Adrenal gland (tissue), 19 donors: ENCODE measurements at places on chromosomes 2 and 18. TPM values are rescaled to one million over a fixed set of nuclear protein-coding genes. Genes with fewer than 3 reads are reported as not detected.

GRCh38 chr2:10948606-10949230 is 37.0 kb downstream of the KCNF1 start:
- no peak overlapping the region for H3K27ac ChIP-seq
- H3K4me1 ChIP-seq: no peaks in the 10 kb centered on the region
- H3K27me3 ChIP-seq: peaks cover 7% of the 10 kb centered on the region
- no peak for DNase-seq
- no peak overlapping the region for H3K4me3 ChIP-seq

DNA sequence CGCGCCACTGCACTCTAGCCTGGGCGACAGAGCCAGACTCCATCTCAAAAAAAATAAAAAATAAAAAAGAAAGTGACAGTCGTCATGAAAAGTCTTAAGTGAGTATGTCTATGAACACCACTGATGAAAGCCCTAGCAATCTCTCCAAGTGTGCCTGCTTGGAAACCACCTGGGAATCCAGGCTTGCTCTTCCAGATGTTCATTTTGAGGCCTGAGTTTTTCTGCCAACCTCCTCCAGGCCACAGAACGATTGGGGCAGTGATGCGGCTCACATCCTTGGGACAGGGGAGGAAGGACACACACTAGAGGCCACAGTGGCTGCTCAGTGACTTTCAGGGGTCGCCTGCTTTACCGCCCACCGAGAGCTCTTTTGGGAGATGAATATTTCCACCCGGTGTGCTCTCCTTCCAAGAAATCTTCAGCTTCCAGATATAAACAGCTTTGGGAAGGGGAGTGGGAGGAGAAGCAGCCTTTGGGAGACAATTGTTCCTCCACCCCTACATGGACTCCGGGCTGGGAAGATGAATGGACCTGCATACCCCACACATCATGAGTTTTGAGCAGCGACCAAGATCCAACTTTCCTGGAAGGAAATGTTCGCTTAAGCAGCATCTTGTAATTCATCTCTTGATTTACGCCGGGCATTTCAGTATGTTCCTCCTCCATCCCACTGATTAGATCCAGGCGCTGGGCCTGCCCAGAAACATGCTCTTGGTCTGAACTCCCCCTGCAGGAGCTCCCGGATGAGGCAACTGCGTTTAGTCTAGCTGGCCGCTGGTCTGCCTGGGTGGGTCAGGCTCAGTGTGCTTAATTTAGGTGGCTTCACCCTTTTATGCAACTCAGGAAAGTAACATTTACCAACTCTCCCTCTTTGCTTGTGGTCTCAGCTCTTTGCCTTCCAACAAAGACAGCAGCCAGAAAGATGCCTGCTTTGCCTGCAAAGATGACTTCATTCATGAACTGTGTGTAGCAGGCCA is 6.2 kb upstream of the ARMC9 start:
- no peaks in the 10 kb centered on the region for H3K27me3 ChIP-seq
- H3K27ac ChIP-seq: peak overlapping the region; percentile 96
- no peaks in the 10 kb centered on the region for H3K36me3 ChIP-seq
- peaks cover 27% of the 10 kb centered on the region for H3K4me1 ChIP-seq
- no peak overlapping the region for H3K4me3 ChIP-seq
- DNase-seq: peak; percentile 86

DNA sequence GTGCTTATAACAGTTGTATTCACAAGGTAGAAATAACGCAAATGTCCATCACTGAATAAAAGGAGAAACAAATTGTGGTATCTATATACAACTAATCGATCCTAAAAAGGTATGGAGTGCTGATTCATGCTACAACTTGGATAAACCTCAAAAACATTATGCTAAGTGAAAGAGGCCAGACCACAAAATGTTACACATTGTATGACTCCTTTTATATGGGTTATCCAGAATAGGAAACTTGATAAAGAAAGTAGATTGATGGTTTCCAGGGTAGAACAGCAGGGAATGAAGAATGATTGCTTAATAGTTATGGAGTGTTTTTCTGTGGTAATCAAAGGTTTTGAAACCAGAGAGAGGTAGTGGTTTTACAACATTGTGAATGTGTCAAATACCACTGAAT is 432.2 kb upstream of the TRIB2 start:
- no peaks in the 10 kb centered on the region for H3K36me3 ChIP-seq
- H3K27ac ChIP-seq: no peak overlapping the region
- DNase-seq: no peak
- no peaks in the 10 kb centered on the region for H3K4me1 ChIP-seq
- H3K4me3 ChIP-seq: no peak overlapping the region

DNA sequence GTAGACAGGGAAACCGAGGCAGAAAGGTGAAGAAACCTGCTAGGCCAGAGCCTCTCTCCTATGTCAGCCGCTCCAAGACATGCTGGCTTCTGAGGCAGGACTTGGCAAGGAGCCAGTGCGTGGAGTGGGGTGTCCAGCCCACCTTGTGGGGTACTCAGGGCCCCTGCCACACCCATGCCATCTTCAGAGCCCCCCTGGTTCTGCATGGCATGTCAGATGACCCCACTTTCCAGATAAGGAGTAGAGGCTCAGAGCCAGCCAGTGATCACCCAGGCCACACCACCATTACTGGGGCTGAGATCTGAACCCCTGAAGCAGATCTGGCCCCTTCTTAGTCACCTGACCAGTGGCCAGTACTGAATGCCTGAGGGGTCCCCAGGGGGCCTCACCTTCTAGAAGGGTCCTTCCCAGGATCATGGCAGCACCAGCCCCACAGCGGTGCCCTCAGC is 14.7 kb downstream of the CROCC2 start:
- H3K4me3 ChIP-seq: no peak overlapping the region
- DNase-seq: peak; percentile 9
- no peak overlapping the region for H3K27ac ChIP-seq
- no peaks in the 10 kb centered on the region for H3K27me3 ChIP-seq

GRCh38 chr18:13638719-13639595 is 87.4 kb downstream of the FAM210A start:
- no peak overlapping the region for H3K4me3 ChIP-seq
- no peaks in the 10 kb centered on the region for H3K27me3 ChIP-seq
- H3K4me1 ChIP-seq: no peaks in the 10 kb centered on the region
- no peak for DNase-seq
- no peak overlapping the region for H3K27ac ChIP-seq

- H3K4me3 ChIP-seq: peak within 1 kb of the TSS; percentile 81
- DNase-seq: peak; percentile 89
- H3K27ac ChIP-seq: no peak within 1 kb of the TSS
Measured at GRCh38 chr2:238239863-238240756, at the start of gene HES6. Gene HES6 (minus strand): TSS chr2:238240038. CDS start chr2:238239905, 133 bp downstream.

GRCh38 chr2:227363756-227364155 is 15.3 kb downstream of the TM4SF20 start:
- no peaks in the 10 kb centered on the region for H3K4me1 ChIP-seq
- H3K4me3 ChIP-seq: no peak overlapping the region
- DNase-seq: no peak
- no peaks in the 10 kb centered on the region for H3K36me3 ChIP-seq

DNA sequence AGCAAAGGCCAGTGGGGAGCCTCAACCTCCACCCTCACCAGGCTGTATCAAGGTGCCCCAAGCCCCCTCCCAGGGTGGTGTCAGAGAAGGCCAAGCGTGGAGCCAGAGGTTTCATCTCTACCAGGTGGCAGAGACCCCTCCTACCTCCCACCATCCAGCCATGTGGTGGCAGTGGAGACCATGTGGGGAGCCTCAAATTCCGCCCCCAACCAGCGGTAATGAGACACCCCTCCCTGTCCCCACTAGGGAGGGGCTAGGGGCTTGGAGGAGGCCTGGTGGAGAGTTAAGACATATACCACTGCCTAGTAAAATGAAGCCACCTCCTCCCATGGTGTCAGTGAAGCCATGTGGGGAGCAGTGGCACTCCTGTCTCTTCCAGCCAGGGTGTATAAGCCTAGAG is 24.4 kb upstream of the YPEL5 start:
- no peak for DNase-seq
- no peak overlapping the region for H3K27ac ChIP-seq
- H3K27me3 ChIP-seq: no peaks in the 10 kb centered on the region
- no peak overlapping the region for H3K4me3 ChIP-seq

- no peaks in the 10 kb centered on the region for H3K36me3 ChIP-seq
- no peak overlapping the region for H3K4me3 ChIP-seq
- no peaks in the 10 kb centered on the region for H3K4me1 ChIP-seq
- DNase-seq: peak; percentile 5
Measured at GRCh38 chr2:238709325-238710025, 138.4 kb upstream of the TWIST2 start.

Gene ALPG
- total RNA-seq: not detected

DNA sequence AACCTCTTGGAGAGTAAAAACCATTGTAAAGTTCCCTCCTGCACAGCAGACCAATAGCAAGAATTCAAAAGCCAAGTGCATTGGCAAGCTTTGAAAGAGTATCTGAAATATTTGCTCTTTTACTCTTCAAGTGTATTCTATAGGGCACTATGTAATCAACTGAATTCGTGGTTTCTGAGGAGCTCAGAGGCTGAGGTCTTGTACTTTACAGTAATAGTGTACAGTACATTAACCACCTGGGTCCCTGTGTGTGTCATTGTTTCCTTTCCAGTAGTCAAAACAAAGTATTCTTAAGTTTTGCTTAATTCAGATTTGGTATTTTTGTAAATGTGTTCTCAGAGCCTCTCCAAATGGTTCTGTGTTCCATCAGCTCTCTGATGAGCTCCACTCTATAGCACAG is 769.7 kb downstream of the LRRTM4 start:
- no peaks in the 10 kb centered on the region for H3K36me3 ChIP-seq
- no peaks in the 10 kb centered on the region for H3K4me1 ChIP-seq
- H3K27me3 ChIP-seq: no peaks in the 10 kb centered on the region
- H3K27ac ChIP-seq: no peak overlapping the region
- DNase-seq: no peak
- H3K4me3 ChIP-seq: no peak overlapping the region

GRCh38 chr18:13446610-13447461 is 228.3 kb downstream of the LDLRAD4 start:
- H3K4me1 ChIP-seq: peaks cover 35% of the 10 kb centered on the region
- H3K36me3 ChIP-seq: no peaks in the 10 kb centered on the region
- H3K4me3 ChIP-seq: no peak overlapping the region
- DNase-seq: peak; percentile 54

Gene ROCK2
- 34.1 TPM for total RNA-seq
